ENCODE measurements at places on chromosomes 16 and 17.
A peak's percentile ranks its signal among the peaks of the same experiment; 100 is the strongest.

GRCh38 chr17:57552114-57552624, 192.9 kb downstream of the CCDC182 start:
- DNase-seq, result no peak

- no peak for DNase-seq
Measured at GRCh38 chr17:51103050-51103449, 17.6 kb downstream of the SPAG9 start.

- no peak for DNase-seq
Measured at GRCh38 chr17:30248786-30249185, 13.3 kb upstream of the SLC6A4 start.

GRCh38 chr16:19833581-19833980, 51.1 kb downstream of the GPRC5B start:
- DNase-seq, result no peak

- DNase-seq, result no peak
Measured at GRCh38 chr17:41278176-41278955, 2.9 kb downstream of the KRTAP9-7 start.

DNA sequence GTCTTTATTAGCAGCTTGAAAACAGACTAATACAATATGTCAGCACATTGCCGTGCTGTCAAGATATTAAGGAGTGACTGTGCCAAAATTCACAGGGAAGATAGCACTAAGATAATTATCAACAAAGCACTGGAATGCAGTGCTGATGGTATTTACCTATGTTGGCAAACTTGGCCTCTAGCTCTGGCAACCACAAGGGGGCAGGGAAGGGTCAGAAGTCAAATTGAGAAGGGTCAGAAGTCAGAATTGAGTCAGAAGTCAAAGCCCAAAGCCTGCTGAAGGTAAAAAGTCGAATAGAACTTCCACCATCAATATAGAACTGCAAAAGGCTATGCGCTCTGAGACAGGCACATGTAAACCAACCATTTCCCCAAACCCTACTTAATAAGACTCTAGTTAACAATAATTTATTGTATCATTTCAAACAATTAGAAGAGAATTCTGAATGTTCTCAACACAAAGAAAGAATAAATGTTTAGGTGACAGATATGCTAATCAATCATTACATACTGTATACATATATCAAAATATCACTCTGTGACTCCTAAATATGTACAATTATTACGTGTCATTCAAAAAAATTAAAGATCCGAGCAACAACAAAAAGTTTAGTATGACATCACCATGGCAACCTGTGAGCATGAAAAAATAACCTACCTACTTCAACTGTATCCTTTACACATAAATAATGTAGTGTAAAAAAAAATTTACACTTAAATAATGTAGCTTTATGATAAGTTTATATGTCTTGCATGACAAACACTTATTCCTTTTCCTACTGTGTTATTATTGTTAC, 916.1 kb downstream of the KCNJ2 start:
- DNase-seq, result no peak

GRCh38 chr17:7478276-7479212, 887 bp downstream of the ZBTB4 start:
- DNase-seq, result peak; percentile 33

GRCh38 chr16:21568502-21569189, 30.7 kb upstream of the METTL9 start:
- DNase-seq, result no peak

GRCh38 chr17:19317359-19318095, 45.0 kb downstream of the B9D1 start:
- no peak for DNase-seq

GRCh38 chr16:48946686-48947370, 334.8 kb downstream of the CBLN1 start:
- no peak for DNase-seq

DNA sequence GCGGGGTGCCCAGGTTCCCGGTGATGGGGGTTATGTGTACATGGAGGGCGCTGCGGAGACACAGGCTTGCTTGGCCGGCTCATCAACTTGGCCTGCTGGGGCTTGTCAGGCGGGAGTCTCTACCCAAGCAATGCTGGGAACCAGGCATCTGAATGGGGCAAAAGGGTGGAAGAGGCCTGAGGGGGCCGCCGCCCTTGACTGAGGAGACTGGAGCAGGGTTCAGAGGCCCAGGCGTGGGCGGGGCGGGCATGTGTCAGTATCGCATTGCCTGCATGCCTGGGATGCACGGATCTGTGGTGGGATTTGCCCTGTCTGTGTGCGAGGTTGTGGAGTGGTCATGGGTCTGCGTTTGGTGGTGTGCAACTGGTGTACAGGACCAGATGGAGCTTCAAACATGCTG, 21.1 kb downstream of the ARHGAP23 start:
- no peak for DNase-seq

- DNase-seq, result no peak
Measured at GRCh38 chr17:72079700-72080099, 41.1 kb upstream of the SOX9 start.

- no peak for DNase-seq
Measured at GRCh38 chr17:82060001-82060380, 5.6 kb downstream of the DUS1L start.

DNA sequence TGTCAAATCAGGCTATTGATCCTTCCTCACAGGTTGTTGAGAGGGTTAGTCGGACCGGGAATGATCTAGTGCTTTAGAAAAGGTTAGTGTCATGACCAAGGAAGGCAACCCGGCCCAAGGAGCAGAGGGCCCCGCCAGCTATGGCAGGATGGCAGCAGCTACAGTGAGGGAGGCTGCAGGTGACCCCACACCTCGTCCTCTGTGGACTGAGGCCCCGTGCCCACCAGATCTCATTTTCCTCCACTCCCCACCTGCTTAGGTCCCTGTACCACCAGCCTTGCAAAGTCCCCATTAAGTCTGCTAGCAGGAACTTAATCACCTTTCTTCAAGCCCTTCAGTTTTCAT, 107.5 kb downstream of the CCDC182 start:
- no peak for DNase-seq

GRCh38 chr17:73984941-73985340, 218.5 kb upstream of the RPL38 start:
- DNase-seq, result no peak

GRCh38 chr16:23516366-23517137, 6.3 kb upstream of the GGA2 start:
- DNase-seq, result no peak

- no peak for DNase-seq
Measured at GRCh38 chr17:36197387-36197703, 787 bp upstream of the CCL3L1 start.

DNA sequence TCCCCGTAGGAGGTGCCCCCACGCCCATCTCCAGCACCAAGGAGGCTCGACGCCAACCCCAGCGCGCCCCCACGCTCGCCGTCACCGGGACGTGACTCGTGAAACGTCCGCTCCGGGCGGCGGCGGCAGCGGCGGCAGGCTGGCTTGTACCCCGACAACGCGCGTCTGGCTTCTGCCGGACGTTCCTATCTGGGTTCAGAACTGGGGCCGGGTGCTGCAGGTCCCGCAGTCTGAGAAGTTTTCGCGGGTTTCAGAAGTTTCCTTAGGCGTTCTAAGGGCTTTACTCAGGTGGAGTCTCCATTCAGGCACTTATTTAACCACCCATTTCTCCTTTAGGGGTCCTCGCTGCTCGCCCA, 672 bp upstream of the ALKBH5 start:
- peak; percentile 69 for DNase-seq

DNA sequence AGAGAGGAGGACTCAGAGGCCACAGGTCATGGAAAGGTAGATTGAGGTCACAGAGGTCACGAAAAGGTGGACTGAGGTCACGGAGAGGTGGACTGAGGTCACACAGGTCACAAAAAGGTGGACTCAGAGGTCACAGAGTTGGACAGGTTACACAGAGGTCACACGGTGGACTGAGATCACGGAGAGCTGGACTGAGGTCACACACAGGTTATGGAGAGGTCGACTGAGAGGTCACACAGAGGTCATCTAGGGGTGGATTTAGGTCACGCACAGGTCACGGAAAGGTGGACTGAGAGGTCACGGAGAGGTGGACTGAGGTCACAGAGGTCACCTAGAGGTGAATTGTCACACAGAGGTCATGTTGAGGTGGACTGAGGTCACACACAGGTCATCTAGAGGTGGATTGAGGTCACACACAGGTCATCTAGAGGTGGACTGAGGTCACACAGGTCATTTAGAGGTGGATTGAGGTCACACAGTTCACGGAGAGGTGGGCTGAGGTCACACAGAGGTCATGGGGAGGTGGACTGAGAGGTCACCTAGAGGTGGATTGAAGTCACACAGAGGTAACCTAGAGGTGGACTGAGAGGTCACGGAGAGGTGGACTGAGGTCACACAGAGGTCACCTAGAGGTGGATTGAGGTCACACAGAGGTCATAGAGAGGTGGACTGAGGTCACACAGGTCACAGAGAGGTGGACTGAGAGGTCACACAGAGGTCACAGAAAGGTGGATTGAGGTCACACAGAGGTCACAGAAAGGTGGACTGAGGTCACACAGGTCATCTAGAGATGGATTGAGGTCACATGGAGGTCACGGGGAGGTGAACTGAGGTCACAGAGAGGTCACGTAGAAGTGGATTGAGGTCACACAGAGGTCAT, 26.7 kb upstream of the JPT2 start:
- DNase-seq, result no peak

DNA sequence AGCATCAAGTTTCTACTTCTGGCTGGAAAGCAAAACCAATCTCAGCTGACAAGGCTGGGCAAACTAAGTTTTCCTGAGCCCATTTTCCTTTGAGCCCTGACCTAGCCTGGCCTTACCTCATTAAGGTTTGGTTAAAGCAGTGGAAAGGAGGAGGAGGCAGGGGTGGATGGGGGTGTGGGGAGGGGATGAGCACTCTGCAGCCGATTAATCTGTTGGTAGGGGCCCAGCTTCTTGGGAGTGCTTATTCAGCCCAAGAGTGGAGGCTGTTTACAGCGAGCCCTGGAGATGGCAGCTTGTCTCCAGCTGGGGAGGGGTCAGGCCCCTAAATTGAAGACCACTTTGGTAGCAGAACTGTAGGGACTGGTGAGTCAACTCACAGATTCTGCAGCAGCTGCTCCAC, 12.0 kb downstream of the SMCR8 start:
- DNase-seq, result no peak

- DNase-seq, result no peak
Measured at GRCh38 chr16:56916571-56917403, 15.2 kb upstream of the HERPUD1 start.

DNA sequence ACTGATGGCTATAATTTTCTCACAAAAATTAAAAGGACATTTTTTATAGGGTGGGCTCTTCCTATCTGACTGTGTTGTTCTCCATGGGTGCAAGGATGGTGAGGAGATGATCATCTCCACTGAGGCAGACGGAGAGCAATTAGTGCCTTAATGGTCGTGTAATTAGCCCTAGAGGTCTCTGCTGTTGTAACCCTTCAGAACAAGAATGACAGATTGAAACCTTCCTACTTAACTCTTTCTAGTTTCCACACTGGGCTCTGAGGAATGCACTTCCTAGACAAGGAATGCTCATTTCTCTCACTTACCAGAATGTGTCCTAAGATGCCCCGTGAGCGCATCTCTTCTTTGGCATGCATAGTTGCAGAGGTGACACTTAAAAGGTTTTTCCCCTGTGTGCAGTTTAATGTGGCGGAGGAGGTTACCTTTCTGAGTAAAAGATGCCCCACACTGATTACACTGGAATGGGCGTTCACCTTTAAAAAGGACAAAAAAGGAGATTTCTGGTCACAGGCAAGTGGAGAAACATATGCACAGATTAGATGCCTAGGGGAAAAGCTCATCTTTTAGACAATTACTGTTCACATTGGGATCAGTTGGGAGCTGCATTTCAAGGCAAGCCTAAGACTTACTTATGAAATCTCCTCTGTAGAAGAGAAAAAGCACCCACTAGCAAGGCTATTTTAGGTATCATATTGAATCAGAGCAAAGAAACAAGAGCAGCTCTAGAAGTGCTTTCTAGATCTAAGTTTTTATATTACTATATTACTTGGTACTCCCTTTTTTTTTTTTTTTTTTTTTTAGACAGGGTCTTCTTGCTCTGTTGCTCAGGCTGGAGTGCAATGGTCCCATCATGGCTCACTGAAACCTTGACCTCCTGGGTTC, 53.6 kb downstream of the GRB7 start:
- DNase-seq, result no peak

DNA sequence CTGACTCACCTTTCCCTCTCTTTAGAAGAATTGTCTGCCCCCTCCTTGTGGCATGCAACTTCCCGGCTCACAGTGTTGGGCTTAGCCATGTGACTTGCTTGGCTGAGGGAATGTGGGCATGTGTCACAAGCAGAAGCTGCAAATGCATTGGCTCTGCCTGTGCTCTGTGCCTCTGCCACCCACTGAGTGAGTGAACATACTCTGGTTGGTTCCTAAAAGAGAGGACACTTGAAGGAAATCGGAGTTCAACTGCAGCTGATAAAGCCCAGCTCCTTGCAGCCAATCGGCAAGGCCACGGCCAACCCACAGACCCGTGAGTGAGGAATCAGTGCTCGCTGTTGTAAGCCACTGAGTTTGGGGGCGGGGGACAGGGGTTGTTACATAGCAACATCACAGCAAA, 10.9 kb upstream of the GINS2 start:
- no peak for DNase-seq

DNA sequence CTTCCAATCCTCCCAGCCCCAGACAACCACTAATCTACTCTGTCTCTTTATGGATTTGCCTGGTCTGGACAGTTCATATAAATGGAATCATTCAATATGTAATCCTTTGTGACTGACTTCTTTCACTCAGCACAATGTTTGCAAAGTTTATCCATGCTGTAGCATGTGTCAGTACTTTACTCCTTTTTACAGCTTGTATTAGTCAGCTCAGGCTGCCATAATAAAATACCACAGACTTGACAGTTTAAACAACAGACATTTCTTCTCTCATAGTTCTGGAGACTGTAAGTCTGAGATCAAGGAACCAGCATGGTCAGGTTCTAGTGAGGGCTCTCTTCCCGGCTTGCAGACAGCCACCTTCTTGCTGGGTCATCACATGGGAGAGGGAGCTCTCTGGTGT, 41.3 kb downstream of the GPRC5B start:
- DNase-seq, result no peak

DNA sequence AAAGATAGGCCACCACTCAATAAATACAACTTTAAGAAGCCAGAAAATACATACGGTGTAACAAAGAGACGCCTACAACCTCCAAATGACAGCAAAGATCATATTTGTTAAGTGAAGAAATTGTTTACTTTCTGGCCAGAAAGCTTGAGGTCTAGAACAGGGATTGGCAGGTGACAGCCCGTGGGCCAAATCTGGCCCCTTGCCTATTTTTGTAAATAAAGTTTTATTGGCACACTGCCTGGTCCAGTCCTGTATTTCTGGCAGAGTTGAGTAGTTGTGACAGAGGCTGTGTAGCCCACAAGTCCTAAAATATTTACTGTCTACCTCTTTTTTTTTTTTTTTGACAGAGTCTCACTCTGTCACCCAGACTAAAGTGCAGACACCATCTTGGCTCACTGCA, 3.4 kb upstream of the CLEC19A start:
- no peak for DNase-seq

- no peak for DNase-seq
Measured at GRCh38 chr17:63842173-63842539, 329 bp downstream of the SMARCD2 start.

GRCh38 chr16:49698931-49699840, 156.7 kb downstream of the ZNF423 start:
- DNase-seq, result no peak

GRCh38 chr16:81523387-81524115, 78.9 kb downstream of the CMIP start:
- DNase-seq, result no peak
